Stimulated activated CD4-positive, alpha-beta T cell treated with anti-CD3 and anti-CD28 coated beads, Interleukin-1b, Interleukin-23, amount 100 ng/mL, for 24 hours (primary cell): ENCODE measurements at places on chromosomes 16 and 17.

- no peak for DNase-seq
Measured at GRCh38 chr17:70271200-70271599, 101.9 kb downstream of the KCNJ2 start.

- no peak for DNase-seq
Measured at GRCh38 chr16:59067205-59067604, 333.1 kb upstream of the GOT2 start.

- DNase-seq: no peak
Measured at GRCh38 chr17:640436-640835, 74.2 kb downstream of the VPS53 start.

DNA sequence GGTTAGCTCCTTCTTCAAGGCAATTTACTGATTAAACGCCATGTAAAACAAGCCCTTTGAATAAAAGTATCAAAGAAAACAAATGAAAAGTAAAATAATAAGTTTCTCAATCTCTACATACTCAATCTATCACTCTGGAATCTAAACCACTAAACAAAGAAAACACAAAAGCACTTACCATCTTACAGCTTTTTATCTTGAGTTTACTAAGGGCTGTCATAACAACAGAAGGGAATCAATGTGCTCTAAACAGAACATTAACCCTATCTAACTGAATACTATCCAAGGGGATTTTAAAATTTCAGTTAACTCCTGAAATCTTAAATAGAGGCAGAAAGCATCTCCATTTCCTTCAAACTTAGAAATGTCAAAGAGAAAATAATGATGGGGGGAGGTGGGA is 3.4 kb downstream of the SKA2 start:
- no peak for DNase-seq

DNA sequence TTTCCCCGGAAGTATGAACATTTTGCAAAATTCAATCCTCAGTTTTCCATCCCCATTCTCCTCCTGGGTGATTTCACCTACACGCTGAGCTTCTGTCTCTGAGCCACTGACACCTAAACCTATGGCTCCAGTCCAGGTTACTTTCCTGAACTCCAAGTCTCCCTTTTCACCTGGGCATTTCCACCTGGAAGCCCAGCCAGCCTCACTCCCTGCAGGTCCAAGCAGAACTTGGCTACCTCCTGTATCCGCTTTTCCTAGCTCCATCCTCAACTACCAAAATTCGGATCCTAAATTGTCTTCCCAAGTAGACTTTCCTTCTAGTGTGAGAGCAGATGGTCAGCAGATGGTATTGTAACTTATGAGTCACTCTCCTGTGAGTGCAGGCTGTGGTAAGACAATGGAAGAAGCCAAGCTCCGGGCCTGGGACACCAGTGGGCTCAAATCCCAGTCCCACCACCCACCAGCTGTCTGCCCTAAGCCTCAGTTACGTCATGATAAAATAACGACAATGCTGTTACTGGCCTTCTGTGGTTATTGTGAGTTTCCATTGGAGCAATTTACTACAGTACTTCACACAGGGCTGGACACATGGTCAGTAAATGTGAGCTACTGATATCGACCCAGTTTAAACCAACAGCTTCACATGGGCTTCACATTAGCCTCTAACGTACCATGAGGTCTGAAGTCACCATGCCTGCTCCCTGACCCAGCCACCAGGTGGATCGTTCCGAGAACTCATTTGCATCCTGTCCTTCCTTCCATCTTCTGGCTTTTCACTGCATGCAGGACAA is 33.3 kb downstream of the PECAM1 start:
- no peak for DNase-seq

- no peak for DNase-seq
Measured at GRCh38 chr17:14204084-14204483, 32.6 kb downstream of the CDRT15 start.

DNA sequence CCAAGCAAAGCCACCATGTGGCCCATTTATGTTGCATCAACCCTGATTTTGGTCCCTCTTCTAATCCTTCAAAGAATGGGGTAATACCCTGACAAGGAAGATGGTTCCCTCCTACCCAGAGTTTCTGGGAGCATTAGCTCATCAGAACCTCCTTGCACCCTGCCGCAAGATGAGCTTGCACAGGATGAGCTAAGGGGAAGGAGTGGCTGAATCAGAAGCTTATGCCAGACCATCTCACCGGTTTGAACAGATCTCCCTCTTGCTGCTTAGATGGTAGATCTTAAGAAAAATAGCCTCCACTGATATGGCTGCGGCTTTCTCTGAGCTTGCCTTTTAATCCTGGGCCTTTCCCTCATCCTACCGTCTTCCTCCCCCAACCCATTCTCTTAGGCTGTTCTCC is 175.1 kb downstream of the SOX9 start:
- DNase-seq: no peak

DNA sequence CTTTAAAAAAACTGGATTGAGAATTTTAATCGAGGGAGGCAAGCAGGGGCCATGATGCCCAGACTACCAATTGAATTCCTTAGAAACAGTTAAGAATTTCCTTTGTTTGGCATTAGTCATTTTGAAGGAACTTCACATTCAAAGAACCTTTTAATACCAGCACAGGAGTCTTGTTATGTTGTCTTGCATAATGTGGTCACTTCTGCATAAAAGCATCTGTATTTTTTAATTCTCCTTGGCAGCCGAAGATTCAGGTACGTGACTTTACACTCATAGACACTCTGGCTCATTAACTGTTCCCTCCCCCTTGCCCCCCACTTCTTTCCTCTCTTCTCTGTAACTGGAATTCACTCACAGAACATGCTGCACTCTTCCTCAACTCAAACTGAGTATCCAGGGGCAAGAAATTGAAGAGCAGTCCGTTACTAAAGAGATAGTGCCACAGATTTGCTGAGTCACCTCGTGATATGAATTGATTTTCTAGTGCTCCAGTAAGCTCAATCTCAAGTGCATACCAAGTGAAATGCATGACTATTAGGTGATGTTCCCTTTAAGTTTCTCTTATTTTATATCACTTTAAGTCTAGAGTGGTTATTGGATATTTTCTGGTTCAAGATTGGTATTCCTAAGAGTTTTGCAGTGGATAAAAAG is 572.2 kb upstream of the SOX9 start:
- DNase-seq: no peak

DNA sequence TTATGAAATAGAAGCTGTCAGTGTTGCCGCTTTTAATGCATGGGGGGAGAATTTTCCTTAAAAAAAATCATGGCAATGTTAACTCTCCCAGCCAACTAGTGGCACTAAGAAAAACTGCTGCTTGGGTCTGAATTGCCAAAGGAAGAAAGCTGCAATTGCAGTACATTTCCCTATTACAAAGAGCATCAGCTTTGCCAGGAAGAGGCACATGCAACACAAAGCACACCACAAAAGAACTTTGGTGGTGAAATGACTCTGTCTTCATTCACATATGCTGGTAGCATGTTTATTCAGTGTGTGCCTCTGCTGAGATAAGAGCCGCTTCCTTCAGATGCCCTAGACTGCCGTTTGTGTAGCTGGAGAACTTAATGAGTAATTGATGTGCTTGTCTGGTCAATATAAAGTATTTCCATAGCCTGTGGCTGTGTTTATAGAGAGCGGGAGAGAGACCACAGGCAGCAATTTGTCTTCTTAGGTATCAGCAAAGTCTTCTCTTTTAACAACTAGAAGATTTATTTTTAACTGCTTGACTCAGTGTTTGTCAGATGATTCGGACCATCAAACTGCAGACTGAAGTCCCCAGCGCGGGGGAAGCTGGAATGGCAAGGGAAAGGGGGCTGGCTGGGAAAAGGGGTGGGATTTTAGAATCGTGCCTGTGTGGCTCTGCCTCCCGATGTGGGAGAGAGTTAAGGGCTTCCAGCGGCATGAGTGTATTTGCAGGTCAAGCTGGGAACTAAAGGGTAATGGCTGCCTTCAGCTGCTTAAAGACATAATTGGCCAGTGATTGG is 115.1 kb downstream of the MRTFB start:
- DNase-seq: no peak

GRCh38 chr17:41419716-41420115 is 4.7 kb downstream of the KRT37 start:
- DNase-seq: no peak

GRCh38 chr16:87186446-87186845 is 130.7 kb downstream of the C16orf95 start:
- DNase-seq: no peak

- DNase-seq: peak; percentile 51
Measured at GRCh38 chr17:76000016-76000754, 470 bp upstream of the CDK3 start.

DNA sequence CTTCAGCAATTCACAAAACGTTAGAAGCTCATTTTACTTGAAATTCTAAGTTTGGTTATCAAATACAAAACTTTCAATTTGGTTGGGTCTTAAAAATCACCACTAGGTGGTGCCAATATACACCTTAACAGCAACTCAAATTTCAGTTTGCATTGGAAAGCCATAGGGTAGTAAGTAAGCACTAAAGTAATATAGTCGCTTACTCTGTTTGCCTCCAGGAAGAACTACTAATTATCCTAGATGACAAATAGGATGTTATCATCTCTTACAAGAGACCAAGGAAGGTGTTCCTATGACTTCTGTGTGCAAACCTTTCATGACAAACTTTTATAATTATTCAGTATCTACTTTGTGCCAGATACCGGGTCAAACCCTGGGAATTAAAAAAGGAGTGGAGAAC is 93.3 kb downstream of the MYO1D start:
- DNase-seq: no peak

- DNase-seq: no peak
Measured at GRCh38 chr16:79592186-79592585, 8.4 kb downstream of the MAF start.

DNA sequence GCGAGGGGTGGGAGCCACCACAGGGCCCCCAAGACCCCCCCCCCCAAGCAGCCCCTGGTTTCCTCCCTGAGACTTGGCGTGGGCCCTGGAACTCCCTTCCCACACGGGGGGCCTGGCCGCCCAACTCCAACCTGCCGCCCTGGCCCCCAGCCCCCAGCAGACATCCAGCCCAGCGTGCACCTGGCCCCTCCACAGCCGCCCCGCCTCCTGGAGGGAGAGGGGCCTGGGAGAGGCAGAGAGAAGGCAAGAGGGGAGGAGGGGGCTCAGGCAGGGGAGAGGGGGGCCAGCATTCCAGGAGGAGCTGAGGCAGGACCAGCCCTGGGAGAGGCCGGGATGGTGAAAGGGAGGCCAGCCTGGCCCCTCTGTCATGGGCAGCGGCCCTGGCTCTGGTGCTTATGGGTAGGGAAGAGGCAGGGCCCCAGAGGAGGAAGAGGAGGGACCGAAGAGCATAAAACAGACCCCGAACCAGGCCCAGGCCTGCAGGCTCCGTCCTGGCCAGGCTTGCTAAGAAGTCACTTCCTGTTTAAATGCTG is 16.7 kb downstream of the IL34 start:
- no peak for DNase-seq

- no peak for DNase-seq
Measured at GRCh38 chr17:65020284-65020683, 36.3 kb downstream of the GNA13 start.

GRCh38 chr17:58569196-58569595 is 54.8 kb upstream of the MTMR4 start:
- no peak for DNase-seq

GRCh38 chr16:71722801-71723536 is 1.5 kb downstream of the PHLPP2 start:
- peak; percentile 49 for DNase-seq

GRCh38 chr17:11493936-11494335 is 104.3 kb upstream of the DNAH9 start:
- DNase-seq: no peak

GRCh38 chr17:520447-521182 is 168.0 kb upstream of the RPH3AL start:
- no peak for DNase-seq

DNA sequence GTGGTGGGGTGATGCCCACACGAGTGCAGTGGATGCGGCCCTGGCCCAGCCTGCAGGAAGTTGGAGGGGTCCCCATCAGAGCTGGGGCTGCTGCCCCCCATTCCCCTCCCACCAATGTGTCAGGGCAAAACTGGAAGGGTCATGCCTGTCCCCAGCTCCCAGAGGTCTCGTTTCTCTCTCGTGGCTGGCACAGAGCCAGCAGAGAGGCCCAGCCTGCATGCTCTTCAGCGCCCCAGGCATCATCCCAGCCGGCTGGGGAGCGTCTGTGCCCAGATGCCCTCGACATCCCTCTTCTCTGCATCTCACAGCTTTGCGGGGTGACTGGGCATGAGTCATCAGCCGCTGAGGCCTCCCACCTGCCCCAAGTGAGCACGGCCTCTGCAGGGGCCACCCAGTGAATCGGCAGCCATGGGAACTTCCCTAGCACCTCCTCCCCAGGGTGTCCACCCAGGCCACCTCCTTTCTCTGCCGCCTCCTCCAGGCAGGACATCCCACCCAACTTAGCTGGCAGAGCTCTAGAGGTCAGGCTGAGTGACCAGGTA is 9.8 kb upstream of the CSNK1D start:
- DNase-seq: peak; percentile 57
